Caco-2 (cell line): ENCODE measurements at places on chromosomes 6 and 20.

GRCh38 chr6:46935687-46936086 lies 13.9 kb upstream of the ADGRF5 start:
- no peak for DNase-seq

GRCh38 chr6:92684386-92684785 lies 735.0 kb downstream of the EPHA7 start:
- no peak for DNase-seq

DNA sequence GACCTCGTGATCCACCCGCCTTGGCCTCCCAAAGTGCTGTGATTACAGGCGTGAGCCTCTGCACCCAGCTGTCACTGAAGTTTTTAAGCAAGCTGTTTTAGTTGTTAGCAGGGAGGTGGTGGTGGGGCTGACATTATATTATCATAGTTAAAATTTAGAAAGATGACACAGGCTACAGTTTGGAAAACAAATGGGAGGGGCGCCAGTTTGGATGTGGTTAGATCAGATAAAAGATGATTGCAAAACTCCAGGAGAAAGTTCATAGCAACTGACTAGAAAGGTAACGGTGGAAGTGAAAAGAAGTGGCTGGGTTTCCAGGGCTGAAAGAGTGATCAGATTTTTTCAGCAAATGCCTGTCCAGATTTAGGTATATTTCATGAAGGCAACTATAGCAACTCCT lies 311.9 kb upstream of the CITED2 start:
- DNase-seq, result no peak

DNA sequence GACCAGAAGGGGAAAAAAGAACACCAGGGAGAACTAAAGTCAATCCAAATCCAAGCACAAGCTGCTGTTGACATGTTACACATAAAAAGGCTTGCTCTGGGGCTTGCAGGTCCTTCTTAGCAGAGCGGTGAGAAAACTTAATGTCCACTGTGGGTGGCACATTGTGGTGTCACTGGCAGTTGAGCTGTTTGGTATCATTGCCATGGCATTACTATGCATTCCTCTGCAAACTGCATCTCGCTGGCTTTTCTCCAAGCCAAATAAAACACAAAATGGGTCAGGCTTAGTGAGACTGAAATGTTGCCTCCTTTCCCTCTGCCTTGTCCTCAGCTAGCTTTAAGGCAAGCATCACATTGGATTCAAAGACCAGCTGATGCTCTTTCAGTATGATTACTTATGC lies 40.9 kb downstream of the LY86 start:
- no peak for DNase-seq

DNA sequence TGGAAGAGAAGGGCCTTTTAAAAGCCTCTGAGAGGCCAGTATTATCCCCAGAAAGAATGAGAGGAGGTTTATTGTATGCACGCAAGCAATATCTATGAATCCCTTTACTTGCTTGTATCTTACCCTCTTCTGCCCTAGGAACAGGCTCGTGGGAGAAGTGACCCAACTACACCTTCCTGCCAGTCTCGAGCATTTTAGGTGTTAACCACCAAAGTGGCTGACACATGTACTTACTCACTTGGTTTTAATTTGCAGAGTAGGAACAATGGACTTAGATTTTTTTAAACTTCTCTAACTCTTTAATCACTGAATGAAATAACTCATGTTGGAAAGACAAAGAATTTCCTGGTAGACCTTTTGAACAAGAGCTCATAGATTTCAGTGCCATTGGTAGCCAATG lies 296.9 kb downstream of the PLCB1 start:
- no peak for DNase-seq

- DNase-seq, result no peak
Measured at GRCh38 chr20:20273286-20273685, 94.6 kb upstream of the INSM1 start.
